ENCODE measurements at places on chromosomes 6 and 20. TPM values are rescaled to one million over a fixed set of nuclear protein-coding genes. Genes with fewer than 3 reads are reported as not detected.

PDE7B gene
- total RNA-seq = 2.4 TPM

C6orf132 gene
- 15.3 TPM for total RNA-seq

NKX2-2 gene
- not detected for total RNA-seq

RNF182 gene
- 19.1 TPM for total RNA-seq

PRPH2 gene
- 1.6 TPM for total RNA-seq

LAMP5 gene
- total RNA-seq = 0.51 TPM

PRR18 gene
- not detected for total RNA-seq

MUC21 gene
- total RNA-seq = not detected

OR2H2 gene
- total RNA-seq = not detected
